NCI-H1417 treated with DMSO at 0.1 percent for 48 hours (cell line): ENCODE measurements at places on chromosomes 7 and 10.

GRCh38 chr7:66837661-66838060 lies 83.4 kb upstream of the TMEM248 start:
- no peak for DNase-seq

DNA sequence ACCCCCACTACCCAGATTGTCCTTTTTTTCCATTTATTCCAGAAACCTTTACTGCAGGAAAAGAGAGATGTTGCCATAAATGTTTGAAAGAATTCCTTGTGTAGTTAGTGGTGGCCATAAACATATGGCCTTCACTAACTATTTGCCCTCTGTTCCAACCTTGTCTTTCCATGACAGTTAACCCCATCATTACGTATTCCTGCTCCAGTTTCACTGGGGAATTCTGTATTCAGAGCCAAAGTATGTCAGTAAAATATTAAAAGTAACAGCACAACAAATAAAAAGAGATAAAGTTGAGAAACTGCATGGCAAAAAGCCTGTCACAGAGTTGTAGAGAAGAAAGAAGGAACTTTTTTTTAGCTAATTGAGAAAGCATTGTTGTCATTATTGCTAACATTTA lies 261.3 kb downstream of the BICC1 start:
- no peak for DNase-seq

DNA sequence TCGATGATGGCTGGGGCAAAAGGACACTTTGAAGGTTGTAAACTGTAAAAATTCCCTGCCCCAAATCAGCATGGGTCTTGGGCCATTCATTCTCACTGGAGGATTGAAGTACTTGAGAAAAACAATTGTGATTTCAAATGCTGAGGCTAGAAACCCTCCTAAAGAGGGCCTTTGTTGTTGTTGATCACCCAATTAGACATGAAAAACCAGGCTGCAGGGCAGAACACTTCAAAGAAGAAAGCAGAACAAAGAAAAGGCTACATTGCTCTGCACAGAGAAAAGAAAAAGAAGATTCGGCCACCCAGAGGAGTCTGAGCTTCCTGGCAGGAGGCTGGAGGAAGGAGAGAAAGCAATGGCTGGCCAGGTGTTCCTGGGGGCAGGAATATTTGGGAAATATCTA lies 143.1 kb downstream of the NPY start:
- no peak for DNase-seq

- no peak for DNase-seq
Observed at GRCh38 chr7:37390114-37390513, 58.5 kb downstream of the ELMO1 start.

- peak; percentile 69 for DNase-seq
Observed at GRCh38 chr10:73997787-73998622, at the start of gene VCL. VCL (plus strand) TSS chr10:73998116; CDS start chr10:73998208, 92 bp downstream.

- no peak for DNase-seq
Observed at GRCh38 chr7:70343519-70343918, 745.2 kb downstream of the AUTS2 start.

DNA sequence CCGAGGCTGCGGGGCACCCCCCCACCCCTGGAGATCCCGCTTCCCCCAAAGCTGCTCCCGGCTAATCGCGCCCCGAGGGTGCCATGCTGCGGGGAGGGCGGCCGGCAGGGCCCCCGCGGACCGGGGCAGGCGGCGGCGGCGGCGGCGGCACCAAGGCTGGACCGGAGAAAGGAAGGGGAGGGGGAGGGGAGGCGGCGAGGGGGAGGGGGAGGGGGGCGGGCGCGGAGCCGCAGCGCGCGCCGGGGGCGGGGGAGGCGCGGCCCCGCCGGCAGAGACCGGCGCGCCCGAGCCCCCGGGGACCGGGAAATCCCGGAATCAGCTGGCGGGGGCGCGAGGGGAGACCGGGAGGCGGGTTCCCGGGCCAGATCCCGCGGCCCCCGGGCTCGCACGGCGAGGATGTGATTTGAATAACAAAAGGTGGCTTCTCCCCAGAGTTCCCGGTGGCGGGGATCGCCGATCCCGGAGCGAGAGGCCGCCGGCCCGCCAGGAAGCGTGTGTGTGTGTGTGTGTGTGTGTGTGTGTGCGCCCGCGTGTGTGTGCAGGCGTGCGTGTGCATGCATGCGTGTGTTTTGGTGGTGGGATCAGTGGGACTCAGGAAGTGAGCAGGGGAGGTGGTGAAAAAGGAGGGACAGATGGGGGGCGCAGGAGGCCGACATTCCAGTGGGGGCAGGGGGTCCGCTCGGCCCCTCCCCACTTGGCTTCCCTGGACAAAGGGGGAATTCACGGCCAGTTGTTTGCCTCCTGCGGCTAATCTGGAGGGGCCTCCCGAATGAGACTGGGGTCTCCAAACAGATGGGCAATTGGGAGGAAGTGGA lies 99.5 kb downstream of the HIP1 start:
- peak; percentile 2 for DNase-seq

GRCh38 chr10:128908499-128908898 lies 558.5 kb upstream of the MGMT start:
- DNase-seq, result no peak

DNA sequence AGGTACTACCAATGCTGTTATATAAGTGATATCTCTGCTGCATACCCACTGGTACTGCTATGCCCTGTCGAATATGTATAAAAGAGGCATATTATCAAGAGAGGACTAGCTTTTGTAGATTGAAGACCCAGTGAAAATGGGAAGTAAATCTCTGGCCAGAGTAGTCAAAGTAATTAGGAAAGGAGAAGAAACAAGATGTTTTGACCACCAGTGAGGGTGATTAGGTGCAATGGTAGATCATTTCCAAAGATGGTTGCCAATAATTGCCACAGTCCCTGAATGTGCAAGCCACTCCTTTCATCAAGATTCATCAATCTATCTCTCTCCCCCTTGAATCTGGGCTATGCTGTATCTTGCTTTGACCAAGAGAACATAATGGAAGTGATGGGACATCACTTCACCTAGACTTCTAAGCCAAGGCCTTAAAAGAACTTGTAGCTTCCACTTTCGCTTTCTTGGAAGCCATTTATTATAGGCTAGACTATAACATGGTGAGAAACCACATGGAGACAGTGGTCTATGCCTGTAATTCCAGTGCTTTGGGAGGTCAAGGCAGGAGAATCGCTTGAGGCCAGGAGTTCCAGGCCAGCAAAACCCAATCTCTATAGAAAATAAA lies 52.6 kb upstream of the ST8SIA6 start:
- no peak for DNase-seq
